ENCODE measurements at places on chromosomes 1 and 21.
A peak's percentile ranks its signal among the peaks of the same experiment; 100 is the strongest.

GRCh38 chr1:194069168-194069830 is 882.9 kb upstream of the B3GALT2 start:
- DNase-seq: no peak

- no peak for DNase-seq
These were observed 33.5 kb downstream of the KCNC4 start for GRCh38 chr1:110243574-110243973.

- DNase-seq: no peak
These were observed 241.4 kb downstream of the NFIA start for GRCh38 chr1:61323681-61324328.

- DNase-seq: no peak
These were observed 61.4 kb downstream of the OLFML2B start for GRCh38 chr1:161962091-161962887.

DNA sequence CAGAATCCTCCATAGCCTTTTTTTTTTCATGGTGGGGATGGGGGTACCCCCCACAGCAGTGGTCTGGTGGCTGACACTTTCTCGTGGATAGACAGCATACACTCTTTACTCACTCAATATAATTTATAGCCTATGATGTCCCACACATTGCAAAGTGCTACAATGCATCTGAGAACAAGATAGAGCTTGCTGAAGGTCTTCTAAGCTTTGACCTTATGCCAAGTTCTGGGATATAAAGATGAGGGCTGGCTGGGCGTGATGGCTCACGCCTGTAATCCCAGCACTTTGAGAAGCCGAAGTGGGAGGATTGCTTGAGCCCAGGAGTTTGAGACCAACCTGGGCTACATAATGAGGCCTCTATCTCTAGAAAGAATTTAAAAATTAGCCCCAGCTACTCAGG is 78.0 kb downstream of the MPZL1 start:
- DNase-seq: no peak

DNA sequence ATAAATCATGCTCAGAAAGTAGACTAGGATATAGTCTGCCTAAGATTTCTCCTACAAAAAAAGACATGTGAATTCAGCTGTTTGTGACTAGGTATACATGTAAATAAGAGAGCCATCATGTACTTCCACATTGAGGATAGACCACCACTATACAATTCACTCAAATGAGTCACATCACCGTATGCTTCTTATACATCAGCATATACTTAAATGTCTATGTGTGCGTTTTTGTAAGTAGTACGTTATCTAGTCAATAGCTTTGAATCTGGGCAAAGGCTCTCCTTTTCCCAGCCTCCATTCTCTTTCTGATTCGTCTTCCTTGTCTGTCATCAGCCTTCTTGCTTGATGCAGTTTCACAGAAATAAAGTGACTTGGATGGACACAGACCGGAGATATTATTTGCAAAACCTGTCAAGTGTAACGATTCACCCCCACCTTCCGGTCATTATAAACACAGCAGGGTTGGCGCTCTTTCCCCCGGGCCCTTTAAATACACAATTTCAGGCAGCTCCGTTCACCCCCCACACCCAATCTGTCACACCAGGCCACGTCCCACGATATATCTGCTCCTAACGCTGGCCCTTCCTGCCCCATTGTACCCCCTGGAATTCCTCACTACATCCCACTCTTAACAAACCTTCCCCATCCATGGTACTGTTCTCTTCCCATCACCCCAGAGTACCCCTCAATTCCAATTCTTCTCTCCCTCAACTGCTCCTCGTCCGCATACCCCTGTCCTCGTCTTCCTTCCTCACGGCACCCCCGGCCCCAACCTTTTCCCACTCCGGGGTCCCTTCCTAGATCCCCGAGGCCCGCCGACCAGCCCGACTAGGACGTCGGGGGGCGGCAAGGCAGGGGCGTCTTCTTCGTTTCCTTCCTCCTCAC is 636 bp downstream of the VAMP4 start:
- no peak for DNase-seq

GRCh38 chr1:109370712-109371340 is 26.9 kb downstream of the SORT1 start:
- DNase-seq: no peak

DNA sequence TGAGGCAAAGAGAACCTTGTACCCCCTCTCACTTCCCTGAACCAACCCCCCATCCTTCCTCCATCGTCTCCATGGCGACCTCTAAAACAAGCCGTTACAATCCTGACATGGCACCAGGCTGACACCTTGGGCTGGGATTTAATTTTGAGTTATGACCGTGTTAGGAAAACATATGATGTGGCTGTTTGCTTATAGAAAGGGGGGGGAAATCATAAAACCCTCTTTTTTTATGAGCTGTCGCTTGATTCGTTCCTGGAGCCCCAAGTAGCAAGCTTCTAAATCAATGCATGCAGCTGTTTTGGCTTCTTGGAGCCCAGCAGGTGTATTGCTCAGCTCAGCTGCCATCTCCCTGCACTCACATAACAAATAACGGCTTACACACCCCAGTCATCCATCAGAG is 301.2 kb upstream of the SPAG17 start:
- no peak for DNase-seq

GRCh38 chr1:27770293-27770830 is 2.7 kb upstream of the STX12 start:
- no peak for DNase-seq

- no peak for DNase-seq
These were observed 746.9 kb upstream of the ADGRL2 start for GRCh38 chr1:81053826-81054225.

- DNase-seq: no peak
These were observed 12.5 kb downstream of the ESRRG start for GRCh38 chr1:216710598-216711333.

DNA sequence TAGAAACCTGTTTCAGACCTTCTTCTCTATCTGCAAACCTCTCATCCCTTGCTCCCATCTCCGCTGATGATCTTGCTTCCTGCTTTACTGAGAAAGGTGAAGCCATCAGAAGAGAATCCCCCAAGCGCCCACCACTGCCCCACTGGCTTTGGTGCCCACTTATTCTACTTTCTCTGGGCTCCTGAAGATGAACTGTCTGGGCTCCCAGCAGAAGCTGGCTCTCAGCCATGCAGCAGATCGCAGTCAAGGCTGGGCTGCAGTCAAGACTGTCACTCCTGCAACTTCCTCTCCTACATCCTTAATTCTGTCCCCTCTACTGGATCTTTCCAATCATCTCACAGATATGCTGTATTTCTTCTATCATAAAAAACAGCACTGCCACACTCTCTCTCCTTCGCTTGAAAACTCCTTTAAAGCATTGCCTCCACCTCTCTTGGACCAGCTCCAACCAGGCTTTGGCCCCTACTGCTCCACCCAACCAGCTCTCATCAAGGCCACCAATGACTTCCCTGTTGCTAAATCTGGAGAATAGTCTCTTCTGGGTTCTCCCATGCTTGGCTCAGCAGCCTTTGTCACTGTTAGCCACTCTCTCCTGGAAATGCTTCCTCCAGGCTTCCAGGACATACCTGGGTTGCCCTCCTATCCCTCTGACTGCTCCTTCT is 25.8 kb downstream of the TRIM62 start:
- no peak for DNase-seq

DNA sequence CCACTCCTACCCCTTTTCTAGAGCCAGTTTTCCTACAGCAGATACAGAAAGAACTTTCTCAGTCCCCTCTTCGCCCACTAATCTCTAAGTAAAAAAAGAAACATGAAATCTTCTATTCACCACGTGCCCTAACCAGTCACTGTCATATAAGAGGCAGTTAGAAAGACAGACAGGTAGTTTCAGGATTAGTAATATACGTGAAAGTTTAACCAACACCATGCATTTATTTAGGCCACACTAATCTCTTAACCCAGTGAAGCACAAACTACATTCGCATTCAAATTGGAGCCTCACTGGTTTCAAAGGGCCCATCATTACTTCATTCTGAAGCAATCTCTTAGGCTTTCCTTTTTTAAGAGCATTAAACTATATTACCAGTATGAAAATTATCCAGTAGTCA is 10.1 kb downstream of the GPATCH2 start:
- no peak for DNase-seq

GRCh38 chr1:53384796-53385195 is 56.9 kb upstream of the LRP8 start:
- DNase-seq: no peak

GRCh38 chr21:27674041-27674615 is 707.2 kb upstream of the ADAMTS5 start:
- no peak for DNase-seq

- no peak for DNase-seq
These were observed 144.5 kb downstream of the C1orf21 start for GRCh38 chr1:184531296-184531695.

- peak; percentile 30 for DNase-seq
These were observed 42.1 kb upstream of the ZNF496 start for GRCh38 chr1:247373721-247374141.

DNA sequence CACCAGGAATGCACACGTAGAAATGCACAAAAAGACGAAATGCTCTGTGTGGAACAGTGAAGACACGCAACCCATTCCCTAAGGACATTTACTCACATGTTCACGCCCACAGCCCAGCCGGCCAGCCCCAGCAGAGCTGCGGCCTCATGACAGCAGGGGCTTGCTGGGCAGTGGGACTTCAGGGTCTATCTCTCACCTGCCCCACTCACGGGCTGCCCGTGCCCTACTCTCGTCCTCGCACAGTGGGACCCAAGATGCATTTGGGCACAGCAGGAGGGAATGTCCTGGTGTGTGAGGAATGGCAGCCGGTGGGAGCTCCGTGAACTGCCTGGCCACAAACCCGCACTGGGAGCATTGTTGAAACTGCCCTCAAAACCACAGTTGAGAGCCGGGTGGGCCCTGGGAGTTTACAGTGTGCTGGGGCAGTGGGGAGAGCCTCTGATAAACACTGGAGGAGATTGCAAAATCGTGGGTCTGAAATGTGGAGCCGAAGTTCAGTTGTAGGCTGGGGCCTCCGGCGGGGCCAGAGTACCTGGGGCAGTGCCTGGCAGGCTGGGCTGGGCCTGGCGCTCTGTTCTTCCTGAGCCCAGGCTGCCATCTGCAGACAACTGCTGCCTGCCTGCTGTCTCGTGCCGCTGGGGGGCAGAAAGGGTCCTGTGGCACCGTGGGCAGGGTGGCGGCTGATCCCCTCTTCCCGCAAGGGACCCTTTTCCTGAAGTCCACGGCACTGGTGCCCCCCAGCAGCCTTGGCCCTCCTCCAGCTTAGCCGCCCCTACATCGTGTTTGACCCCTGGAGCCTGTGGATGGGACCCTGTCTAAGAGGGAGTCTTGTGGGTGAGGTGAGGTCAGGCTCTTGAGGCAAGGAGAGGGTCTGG is 20.7 kb upstream of the POFUT2 start:
- no peak for DNase-seq

DNA sequence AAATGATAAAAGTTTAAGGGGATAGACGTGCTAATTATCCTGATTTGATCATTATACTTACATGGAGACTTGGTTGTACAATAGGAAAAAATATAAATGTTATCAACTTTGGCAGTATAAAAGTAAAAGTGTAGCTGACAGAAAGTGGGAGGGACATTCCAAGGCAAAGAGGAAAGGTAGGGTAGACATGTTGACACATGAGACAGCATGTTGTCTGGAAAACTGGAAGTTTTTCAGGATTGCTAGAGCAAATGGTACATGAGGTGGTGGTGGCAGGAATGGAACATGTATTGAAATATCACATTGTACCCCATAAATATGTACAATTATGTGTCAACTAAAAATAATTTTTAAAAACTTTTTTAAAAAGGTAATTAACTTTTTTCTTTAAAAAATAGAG is 13.2 kb downstream of the DIPK1A start:
- DNase-seq: no peak

GRCh38 chr1:153803470-153804056 is 28.4 kb downstream of the SLC27A3 start:
- no peak for DNase-seq

DNA sequence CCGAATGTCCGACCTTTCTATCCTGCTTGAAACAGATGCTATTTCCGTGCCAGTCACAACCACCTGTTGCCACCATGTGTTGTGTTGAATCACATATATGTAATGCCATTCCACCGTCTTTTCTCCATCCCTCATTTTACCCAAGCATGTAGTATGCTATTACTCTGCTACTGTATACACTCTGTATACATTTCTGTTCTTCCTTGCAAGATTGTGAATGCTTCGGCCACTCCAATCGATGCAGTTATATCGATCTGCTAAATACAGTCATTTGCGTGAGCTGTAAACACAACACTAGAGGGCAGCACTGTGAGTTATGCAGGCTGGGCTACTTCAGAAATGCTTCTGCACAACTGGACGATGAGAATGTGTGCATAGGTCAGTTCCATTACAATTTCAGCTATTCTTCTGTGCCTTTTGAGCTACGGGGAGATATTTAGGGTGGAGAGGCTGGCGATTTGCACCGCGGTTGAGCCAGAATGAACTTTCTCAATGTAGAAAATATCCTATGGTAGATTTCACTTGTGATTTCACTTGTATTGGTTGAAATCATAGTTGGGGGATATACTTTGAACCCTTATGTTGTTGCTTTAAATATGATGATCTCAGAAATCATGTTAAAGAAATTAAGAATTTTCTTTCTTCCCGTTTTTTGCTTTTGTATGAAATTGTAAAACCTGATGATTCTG is 289.8 kb downstream of the NTNG1 start:
- DNase-seq: no peak

DNA sequence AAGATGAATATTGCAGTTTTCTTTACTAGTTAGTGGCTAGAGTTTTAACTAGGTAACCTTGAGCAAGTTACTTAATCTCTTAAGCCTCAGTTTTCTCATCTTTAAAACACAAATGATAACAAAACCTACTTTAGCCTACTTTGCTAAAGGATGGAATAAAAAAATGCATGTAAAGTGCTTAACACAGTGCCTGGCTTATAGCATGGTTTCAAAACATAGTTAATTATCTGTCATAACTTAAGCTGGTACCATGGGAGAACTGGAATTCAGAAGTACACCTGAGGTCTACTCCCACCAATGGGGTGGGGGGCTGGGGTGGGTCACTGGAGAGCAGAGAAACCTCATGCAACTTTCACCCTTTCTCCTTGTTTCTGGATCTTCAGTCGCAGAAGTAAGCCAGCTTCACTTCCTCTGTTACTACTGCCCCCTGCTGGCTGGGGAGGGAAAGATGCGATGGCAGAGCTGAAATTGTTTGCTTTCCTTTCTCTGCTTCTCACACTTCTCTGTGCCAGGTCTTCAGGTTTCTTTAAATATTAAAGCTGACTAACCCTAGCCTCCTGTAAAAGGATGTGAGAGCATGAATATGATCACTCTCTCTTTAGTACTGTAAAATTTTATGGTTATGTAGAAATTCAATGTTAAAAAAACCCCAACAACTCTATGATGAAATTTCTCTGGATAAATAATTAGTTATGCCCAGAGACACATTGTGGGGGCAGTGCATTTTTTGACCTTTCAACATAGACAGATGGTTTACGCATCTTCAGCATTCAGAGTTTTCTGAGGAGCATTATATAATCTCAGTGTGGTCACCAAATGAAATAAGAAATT is 324.2 kb downstream of the HLX start:
- peak; percentile 48 for DNase-seq
